ENCODE measurements at places on chromosomes 2 and 18.

GRCh38 chr2:167842047-167842446 is 405.3 kb downstream of the STK39 start:
- no peak for DNase-seq

- DNase-seq: no peak
Measured at GRCh38 chr2:3194828-3195227, 182.8 kb downstream of the EIPR1 start.

GRCh38 chr2:143001501-143001900 is 124.0 kb downstream of the KYNU start:
- DNase-seq: no peak

DNA sequence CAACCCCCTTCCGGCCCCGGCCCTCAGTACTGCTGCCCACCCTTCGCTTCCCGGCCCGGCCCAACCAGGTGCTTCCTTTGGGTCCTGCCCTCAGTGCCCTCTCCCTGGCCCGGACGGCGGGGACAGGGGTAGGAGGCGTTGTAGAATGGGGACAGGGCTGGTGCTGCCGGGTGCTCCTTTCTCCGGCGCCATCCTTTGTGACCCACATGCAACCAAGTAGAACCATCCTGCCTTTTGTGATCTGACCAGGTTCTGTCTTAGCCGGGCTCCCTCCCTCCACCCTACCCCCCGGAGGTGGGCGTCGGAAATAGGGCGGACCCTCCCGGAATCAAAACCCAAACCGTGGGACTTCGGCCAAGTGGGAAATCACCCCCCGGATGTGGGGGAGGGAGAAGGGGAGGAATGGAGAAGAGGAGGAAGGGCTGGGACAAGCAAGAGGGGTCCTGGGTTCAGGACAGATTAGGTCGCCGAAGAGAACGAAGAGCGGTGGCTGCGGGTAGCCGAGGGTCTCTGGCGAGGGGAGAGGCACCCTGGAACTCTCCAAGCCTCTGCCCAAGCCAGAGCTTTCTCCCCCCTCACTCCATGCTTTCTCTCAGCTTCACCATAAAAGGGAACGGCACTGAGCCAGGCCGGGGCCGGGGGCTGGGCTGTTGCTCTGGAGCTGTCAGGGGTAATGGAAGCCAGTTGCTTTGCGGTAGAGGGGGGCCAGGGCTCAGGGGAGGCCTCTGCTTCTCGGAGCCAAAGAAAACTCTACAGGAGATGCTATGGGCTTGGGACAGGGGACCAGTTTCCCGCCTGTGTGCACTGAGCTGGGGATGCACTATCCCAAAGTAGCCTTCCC is 756 bp upstream of the OST4 start:
- no peak for DNase-seq

DNA sequence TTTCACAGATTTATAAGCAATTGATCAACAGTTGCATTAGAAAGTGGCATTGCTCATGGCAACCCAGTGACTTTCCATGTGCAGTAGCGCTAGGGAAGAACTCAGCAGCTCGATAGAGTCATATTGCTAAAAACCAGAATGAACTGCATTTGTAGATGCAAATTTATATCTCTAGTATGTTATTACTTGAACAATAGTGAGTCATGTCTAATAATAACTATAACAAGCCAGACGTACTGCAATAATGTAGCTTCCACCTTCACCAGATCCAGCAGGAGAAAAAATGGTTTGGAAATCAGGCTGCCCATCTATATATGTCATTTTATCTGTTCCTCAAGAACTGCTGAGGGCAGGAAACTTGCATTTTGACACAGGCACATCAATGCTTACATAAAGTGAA is 66.5 kb upstream of the FIGN start:
- DNase-seq: no peak

- DNase-seq: no peak
Measured at GRCh38 chr2:100857341-100857740, 37.4 kb downstream of the NPAS2 start.

DNA sequence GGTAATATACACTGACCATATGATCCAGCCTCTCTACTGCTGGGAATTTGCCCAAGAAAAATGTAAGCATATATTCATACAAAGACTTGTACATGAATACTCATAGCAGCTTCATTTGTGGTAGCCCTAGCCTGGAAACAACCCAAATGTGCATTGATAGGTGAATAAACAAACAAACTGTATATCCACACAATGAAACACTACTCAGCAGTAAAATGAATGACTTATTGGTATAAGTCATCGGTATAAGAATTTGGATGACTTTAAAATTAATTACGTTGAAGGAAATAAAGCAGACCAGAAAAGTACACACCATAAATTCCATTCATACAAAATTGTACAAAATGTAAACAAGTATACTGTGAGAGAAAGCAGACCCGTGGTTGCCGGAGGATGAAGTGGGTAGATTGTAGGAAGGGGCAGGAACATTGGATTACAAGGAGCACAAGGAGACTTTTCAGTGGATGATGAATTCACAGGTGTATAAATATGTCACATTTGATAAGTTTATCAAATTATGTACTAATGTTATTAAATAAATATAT is 376.7 kb downstream of the TDRD15 start:
- no peak for DNase-seq

DNA sequence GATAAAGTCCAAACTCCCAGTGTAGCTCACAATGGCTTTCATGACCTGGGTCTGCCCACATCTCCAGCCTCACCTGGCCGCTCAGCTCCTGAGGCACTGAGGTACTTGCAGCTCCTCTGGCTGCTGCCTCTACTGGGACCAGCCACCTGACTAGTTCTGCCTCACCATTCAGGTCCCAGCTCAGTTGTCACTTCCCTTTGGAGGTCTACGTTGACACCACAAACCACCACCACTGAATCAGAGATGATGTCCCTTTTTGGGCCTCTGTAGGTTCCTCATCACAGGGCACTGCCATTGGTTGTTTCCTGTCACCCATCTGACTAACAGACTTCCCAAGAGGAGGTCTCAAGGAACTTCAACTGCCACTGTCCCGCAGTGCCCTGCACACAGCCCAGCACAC is 21.2 kb downstream of the SPP2 start:
- no peak for DNase-seq

- DNase-seq: no peak
Measured at GRCh38 chr2:133331436-133331835, 236.8 kb downstream of the NCKAP5 start.

- no peak for DNase-seq
Measured at GRCh38 chr2:104577143-104577542, 276.8 kb upstream of the POU3F3 start.

DNA sequence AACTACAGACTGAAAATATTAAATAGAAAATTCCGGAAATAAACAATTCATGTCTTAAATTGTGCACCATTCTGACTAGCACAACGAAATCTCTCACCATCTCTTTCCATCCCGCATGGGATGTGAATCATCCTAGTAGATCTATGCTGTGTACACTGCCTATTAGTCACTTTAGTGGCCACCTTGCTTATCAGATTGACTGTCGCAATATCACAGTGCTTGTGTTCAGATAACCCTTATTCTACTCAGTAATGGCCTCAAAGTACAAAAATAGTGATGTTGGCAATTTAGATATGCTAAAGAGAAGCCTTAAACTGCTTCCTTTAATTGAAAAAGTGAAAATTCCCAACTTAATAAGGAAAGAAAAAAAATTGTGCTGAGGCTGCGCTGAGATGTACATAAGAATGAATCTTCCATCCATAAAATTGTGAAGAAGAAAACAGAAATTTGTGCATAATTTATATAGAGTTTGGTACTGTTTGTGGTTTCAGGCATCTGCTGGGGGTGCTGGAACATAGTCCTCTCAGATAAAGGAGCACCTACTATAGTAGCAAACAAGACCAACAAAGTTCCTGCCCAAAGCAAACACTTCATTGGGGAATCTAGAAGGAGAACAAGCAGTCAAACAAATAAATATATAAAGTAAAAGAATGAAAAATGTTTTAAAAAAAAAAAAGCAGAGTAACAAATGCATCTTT is 12.0 kb downstream of the PSMD1 start:
- DNase-seq: no peak

DNA sequence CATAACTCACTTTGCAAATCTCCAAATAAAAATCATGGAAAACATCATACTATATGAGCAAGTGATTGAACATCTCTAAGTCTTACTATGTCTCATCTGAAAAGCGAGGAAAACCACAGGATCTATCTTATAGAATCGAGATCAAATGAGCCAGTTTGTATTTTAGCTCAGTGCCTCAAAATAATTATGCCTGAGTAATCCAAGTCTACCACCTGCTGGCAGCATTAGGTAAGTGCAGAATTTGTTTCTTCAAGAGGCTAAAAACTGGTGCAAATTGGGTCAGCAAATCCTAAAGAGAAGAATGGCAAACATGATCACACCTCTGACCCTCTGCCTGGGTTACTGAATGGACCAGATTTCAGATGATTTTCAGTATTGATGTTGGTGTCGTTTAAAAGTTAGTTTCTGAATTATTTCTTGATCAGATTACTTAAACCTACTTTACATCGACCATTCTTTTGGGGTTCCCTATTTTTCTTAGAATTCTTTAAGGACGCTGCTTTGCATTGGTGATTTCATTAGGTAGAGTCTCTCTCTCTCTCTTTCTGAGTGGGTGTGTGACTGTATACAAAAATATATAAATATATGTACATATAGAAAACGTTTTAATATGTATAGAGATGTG is 12.7 kb upstream of the FHOD3 start:
- DNase-seq: no peak

DNA sequence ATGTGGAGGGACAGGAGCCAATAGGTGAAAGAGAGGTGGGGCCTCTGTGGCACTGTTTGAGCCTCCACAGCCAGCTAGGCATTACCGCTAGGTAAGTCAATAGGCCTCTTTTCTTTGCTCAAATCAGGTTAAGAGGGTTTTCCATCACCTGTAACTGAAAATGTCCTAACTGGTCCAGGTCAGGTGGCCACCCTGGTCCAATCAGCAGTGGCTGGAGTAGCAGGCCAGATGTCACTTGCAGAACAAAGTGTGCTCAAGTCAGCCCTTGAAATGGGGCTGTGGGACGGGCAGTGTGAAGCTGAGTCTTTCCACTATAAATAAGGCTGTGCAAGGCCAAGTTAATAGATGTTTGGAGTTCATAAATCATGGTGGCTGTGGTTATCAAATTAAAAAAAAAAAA is 20.9 kb downstream of the FBXO36 start:
- no peak for DNase-seq

DNA sequence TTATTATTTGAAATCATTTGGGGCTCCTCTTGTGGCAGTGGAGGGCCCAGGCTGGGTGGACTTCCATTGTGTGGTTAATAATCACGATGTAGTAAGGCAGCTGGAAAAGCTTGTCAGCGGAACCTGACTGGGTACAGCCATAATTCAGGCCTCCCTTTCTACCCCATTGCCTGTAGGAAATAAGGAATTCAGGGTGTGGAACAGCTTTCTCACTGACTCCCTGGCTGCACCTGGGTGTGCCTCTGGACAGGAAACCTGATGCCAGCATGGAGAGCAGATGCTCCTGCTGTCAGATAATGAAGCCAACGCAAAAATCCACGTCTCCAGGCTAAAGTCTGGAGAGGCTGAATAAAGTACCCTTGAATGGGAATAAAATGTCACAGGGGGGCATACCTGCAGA is 44.2 kb downstream of the LYPD6B start:
- no peak for DNase-seq

DNA sequence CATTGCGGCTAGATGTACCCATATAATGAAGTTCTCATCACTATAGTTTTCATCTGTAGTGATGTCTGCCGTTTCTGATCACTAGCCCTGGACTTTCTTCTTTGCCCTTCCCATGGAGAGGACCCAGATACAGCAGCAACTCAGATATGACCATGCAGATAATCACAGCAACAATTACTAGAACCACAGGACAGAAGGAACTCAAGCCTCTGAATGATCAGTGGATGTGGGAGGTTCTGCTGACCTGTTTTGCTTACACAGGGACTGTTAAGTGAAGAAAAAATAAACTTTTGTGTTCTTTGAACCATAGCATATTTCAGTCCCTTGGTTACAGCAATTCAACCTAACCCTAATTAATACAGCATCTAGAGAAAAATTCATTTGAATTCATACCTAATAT is 62.7 kb downstream of the ACVR1 start:
- DNase-seq: no peak

DNA sequence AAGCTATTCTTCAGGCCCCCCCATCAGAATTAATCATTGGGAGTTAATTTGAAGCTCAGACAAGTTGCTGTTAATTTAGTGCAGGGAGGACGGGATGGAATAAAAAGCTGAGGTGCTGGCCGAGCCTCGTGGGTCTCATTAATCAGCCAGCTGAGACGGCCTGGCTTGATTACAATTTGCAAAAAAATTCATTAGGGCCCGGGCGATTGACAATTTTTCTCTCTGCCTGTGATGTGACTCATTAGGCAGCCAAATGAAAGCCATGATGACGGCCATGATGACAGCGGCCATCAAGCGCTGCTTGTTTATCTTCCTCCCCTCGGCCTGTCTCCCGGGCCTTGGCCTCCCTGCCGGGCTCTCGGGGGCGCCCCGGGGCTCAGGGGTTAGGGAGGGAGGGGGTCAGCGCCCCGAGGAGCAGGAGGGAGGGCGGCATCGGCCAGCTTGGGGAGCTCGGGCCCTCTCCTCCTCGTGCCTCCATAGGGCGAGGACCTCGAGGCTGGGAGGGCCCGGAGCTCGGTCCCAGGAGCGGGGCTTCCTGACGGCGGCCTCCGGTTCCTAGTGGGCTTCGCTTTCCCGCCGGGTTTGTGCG is 5.2 kb downstream of the GBX2 start:
- DNase-seq: no peak

GRCh38 chr2:79935046-79935732 is 369.4 kb downstream of the LRRTM1 start:
- DNase-seq: no peak

DNA sequence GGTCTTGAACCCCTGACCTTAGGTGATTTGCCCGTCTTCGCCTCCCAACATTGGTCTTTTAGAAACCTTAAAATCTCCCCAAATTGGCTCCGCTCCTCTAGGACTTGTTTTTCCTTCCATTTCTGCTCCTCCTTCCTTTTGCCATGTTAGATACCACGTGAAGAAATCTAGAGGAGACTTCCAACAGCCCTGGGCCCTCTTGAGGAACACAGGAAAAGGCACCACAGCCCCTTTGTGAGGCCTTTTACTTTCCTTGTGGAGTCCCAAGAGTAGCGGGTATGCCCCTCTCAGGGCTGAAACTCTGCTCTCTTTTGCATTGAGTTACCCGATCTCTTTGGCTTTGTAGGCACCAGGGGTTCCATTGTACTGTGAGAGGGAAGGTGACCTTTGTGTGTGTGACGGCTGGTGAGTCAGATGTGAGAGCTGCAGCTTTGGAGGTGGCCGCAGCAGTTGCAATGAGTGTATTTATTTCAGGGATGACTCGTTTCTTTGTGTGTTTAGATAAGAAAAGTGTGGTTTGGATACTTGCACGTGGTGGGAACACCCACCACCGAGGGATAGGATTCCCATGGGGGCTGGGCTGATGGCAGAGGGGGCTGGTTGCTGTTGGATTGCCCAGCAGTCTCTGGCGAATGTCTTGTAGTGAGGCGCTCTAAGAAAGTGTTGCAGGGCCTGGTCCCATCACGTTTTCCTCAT is 218.4 kb upstream of the HS6ST1 start:
- no peak for DNase-seq

GRCh38 chr2:44137872-44138551 is 30.7 kb upstream of the PPM1B start:
- DNase-seq: no peak

- DNase-seq: no peak
Measured at GRCh38 chr18:11872479-11873136, 21.4 kb downstream of the CHMP1B start.

GRCh38 chr2:95276244-95276887 is 2.1 kb downstream of the PROM2 start:
- DNase-seq: no peak

GRCh38 chr2:79695248-79695647 is 182.4 kb downstream of the CTNNA2 start:
- DNase-seq: no peak

- DNase-seq: no peak
Measured at GRCh38 chr2:9897846-9898245, 53.6 kb upstream of the GRHL1 start.
